Activated CD4-positive, alpha-beta T cell treated with anti-CD3 and anti-CD28 coated beads, Interleukin-2, Interleukin-6, amounts not matched to agents 100 ng/mL and 50 ng/mL, durations not matched to agents 16 hours and 8 hours (primary cell): ENCODE measurements at places on chromosomes 3 and 15.

DNA sequence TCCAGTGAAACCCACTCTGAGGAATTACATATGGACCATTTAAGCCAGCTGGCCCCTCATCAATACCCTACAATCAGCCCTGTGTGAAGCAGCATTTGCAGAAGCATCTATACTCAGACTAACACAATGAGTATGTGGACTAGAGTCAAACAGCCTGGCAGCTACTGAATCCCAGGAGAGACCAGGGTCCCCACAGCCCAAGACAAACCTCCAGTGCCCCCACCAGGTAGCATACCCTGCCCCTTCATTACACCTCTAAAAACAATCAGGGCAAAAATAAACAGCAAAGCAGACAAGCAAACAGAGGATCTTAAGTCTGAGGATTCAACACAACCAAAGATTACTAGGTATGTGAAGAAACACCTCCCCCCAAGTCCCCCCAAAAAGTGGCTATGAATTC, 157.4 kb downstream of the LEKR1 start:
- DNase-seq = no peak

DNA sequence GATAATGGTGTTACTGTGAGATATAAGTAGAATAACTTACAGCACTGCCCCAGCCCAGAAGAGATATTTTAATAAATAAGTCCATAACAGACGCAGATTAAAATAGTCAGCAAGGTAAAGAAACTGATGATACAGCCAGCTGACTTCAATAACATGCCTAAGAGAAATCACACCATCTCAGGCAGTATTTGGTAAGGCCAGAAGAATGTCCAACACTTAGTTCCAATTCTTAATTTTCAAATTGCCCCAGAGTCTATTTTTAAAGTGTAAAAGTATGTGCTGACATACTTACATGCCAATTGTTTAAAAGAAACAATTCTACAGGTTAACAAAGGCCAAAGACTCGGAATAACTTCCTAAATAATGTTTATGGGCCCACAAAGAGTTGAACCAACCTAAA, 1.6 kb downstream of the GNB4 start:
- DNase-seq = no peak

DNA sequence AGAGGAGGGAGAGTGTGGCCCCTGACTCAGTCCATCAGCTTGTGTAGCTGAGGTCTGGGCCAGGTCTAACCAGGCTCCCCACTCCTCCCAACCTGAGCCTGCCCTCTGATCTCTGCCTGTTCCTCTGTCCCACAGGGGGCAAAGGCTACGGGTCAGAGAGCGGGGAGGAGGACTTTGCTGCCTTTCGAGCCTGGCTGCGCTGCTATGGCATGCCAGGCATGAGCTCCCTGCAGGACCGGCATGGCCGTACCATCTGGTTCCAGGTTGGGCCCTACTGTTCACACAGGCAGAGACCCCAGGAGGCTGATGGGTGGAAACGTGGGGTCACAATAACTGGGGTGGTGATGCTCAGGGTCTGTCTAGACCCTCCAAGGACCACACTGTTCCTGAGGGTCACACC, 6.8 kb downstream of the NEIL1 start:
- DNase-seq = no peak

- no peak for DNase-seq
Observed at GRCh38 chr15:95432878-95433405, 897.6 kb upstream of the NR2F2 start.

GRCh38 chr3:53811143-53811927, 34.9 kb downstream of the CHDH start:
- no peak for DNase-seq

GRCh38 chr3:12938258-12938711, 96.9 kb upstream of the RPL32 start:
- DNase-seq = no peak

GRCh38 chr3:114496874-114497273, 203.0 kb downstream of the TIGIT start:
- DNase-seq = no peak

DNA sequence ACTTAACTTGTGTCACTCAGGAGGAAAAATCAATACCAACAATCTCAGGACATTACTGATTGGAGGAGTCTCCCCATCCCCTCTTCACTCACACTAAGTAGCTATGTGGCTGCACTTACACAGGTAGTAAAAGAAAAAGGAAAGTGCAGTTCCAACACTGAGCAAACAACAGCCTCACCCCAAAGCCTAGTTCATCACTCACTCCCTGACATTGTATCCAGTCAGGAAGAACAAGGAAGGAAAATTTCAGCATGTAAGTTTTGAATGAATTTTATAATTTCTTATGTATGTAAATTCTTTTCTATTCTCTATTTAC, 273.4 kb downstream of the IGSF11 start:
- DNase-seq = no peak

DNA sequence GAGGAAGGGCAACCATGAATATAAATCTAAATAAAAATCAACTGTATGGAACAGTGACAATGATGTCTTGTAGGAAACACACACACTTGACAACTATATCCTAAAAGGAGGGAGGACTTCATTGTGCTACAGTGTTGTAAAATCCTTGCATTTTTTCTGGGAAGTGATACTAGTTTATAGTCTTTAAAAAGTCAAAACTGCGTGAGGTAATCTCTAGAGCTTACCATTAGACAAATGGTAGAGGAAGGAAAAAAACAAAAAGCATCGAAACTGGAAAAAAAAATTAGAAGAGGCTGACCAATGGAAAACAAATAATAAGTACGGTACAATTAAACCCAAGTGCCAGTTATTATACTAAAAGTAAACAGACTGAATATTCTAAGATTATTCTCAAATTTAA, 38.7 kb downstream of the CHSY1 start:
- no peak for DNase-seq

GRCh38 chr15:81363718-81364500, 10.1 kb downstream of the TMC3 start:
- DNase-seq = no peak

DNA sequence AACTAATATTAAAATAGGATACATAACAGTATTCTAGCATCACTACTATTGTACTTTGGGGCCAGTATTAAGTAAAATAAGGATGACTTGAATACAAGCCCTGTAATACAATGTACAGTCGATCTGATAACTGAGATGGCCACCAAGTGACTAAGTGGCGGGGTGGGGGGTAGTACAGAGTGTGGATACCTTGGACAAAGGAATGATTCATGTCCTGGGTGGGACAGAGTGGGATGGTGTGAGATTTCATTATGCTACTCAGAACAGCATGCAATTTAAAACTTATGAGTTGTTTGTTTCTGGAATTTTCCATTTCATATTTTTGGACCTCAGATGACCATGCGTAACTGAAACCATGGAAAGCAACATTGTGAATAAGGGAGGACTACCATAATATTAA, 46.0 kb downstream of the SLC7A14 start:
- DNase-seq = no peak

DNA sequence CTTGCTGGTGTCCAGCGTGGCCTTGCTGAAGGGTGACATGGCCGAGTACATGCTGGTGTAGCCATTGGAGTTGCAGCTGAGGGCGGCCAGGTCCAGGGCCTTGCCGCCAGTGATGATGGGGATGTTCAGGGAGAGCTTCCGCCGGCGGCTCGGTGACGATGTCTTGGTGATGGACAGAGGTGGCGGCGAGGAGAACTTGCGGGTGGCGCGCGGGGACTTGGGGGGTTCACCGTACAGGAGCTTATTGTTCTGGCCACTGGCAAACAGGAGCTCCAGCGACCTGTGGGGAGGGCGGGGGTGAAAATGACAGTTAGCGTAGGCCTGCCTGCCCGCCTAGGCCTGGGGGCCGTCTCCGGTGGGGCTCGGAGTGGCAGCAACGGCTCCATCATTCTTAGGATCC, 59.0 kb upstream of the CTSH start:
- DNase-seq = no peak

- DNase-seq = no peak
Observed at GRCh38 chr3:50417637-50418033, 58.3 kb upstream of the TMEM115 start.

- DNase-seq = peak; percentile 28
Observed at GRCh38 chr3:155554777-155555451, 190.0 kb downstream of the PLCH1 start.

DNA sequence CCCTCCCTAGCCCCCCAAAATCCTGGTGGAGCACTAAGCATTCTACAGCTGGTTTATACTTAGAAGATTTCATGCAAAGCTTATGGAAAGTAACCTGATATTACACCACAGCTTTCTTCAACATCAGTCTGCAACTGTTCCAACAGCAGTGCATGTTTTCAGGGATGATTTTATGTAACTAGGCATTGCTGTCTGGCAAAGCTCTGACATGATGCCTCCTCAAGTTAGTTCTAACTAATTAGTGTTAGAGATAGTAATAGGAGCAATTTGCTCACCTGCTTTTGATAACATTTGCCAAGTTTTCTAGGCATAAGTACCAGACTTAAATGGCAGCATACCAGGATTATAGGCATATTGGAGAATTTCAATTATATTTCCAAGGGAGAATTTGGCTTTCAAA, 330.3 kb upstream of the SGO1 start:
- DNase-seq = no peak

DNA sequence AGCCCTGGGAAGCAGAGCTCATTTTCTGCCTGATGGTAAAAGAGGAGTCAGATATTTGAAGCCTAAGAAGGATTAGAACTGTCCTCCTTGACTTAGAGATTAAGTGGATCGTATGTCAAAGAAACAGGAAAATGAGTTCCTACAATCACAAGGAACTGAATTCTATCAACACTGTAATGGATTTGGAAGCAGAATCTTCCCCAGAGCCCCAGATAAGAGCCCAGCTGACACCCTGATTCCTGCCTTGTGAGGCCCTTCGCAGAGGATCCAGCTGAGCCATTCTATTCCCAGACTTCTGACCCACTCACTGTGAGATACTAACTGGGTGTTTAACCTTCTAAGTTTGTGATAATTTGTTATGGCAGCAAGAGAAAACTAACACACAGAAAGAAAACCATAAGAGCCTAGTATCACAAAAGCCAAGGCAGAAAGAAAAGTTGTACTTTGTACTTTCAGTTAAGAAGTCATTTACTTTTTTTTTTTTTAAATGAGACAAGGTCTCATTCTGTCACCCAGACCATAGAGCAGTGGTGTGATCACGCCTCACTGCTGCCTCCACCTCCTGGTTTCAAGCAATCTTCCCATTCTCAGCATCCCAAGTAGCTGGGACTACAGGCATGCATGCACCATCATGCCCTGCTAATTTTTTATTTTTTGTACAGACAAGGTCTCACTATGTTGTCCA, 61.1 kb upstream of the ZBTB20 start:
- no peak for DNase-seq

DNA sequence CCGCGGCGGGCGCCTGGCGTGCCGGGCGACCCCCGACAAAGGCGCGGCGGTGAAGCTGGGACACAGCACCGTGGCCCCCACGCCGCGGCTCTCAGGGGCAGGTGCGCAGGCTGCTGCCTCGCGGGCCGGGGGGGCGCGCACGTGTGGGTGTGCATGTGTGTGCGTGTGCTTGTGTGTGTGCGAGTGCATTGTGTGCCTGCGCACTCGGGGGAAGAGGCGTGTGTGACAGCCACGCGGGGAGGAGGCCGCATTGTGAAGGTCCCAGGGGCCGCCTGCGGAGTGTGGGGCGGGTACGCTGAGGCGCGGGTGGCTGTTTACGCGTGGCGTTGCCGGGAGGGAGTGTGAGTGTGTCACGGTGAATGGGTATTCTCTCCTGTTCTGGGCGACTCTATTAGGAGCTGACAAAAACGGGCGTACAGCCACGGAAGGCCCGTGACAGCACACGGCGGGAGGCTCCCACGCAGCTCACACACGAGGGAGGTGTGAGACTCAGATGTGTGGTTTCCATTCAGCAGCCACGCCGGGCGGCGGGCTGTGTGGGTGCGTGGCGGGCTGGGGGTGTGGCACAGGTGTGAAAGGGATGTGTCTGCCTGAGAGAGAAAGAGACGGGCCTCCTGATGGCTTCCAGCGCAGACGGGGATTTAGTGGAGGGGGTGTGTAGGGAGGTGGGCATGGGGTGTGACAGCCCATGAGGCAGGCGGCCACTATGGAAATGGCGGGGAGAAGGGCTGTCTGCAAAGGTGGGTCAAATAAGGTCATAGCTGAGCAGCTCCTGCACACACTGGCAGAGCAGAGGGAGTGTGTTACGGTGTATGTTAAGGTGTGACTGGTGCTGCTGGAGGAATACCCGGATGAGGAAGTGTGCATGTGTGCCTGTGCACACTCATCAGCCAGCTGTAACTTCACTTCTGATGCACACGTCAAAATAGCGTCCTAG, 750 bp downstream of the PODXL2 start:
- DNase-seq = peak; percentile 8

DNA sequence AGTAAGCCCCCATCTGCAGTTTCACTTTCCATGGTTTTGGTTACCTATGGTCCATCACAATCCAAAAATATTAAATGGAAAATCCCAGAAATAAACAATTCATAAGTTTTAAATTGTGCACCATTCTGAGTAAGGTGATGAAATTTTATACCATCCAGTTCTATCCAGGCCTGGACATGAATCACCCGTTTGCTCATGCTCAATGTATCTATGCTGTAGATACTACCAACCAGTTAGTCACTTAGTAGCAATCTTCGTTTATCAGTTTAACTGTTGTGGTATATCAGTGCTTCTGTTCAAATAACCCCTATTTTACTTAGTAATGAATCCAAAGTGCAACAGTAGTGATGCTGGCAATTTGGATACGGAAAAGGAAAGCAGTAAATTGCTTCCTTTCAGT, 381.9 kb upstream of the AGTR1 start:
- DNase-seq = no peak

DNA sequence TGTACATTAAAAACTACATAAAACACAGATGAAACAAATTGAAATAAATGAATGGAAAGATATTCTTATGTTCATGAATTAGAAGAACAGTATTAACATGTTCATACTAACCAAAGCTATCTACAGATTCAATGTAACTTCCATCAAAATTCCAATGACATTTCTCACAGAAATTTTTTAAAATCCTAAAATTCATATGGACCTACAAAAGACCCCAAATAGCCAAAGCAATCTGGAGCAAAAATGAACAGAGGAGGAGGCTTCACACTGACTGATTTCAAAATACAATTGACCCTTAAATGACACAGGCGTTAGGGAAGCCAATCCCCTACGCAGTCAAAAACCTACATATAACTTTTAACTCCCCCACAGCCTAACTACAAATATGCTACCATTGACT, 39.4 kb downstream of the KPNA1 start:
- DNase-seq = no peak

- DNase-seq = no peak
Observed at GRCh38 chr3:119331661-119332060, 37.5 kb downstream of the ARHGAP31 start.
